Liver (tissue), 10 donors: ENCODE measurements at places on chromosomes 11 and 22.

DNA sequence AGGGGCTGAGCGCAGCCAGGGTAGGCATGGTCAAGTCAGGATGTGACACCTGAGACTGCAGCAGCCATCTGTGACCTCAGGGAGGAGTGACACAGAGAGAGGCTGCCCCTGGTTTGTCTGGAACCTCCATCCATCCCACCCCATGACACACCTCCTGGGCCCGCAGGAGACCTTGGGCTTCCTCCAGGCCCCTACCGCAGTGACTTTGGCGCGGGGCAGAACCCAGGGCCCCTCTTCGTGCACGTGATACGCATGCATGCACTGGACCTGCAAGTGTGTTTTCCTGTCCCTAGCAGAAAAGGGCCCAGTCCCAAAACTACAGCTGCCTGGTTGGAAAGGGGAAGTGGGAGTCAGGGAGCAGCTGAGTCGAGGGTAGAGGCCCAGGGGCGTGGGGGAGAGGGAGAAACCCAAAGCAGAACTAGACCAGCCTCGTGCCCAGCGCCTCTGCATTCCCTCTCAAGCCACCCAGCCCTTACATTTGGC, 7.9 kb upstream of the CYTH4 start:
- DNase-seq: no peak
- no peak overlapping the region for H3K27ac ChIP-seq
- no peaks in the 10 kb centered on the region for H3K36me3 ChIP-seq
- H3K4me1 ChIP-seq: no peaks in the 10 kb centered on the region

DNA sequence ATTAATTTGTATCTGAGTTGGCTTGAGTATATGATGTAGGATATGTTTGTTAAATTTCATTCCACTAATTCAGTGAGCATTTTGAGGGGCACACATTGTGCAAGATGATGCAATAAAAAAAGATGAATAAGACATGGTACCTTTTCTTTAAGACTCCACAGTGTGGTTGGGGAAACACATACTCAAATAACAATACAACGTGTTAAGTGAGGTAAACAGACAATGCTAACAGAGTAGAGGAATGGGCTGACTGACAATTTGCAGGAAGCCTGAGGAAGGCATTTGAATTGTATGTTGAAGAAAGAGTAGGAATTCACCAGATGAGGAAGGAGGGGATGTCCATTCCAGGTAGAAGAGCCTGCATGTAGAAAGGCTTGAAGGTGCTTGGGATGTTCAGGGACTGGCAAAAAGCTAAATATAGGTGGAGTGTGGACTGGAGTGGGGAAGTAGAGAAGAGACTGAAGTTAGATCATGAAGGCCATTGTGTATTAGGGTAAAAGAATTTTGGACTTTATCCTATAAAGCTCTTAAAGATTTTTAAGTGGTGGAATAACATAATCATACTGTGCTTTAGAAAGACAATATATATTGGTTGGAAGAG, 6.8 kb downstream of the RNF169 start:
- H3K27me3 ChIP-seq: no peaks in the 10 kb centered on the region
- H3K4me1 ChIP-seq: peaks cover 8% of the 10 kb centered on the region
- no peak for DNase-seq
- H3K4me3 ChIP-seq: no peak overlapping the region

DNA sequence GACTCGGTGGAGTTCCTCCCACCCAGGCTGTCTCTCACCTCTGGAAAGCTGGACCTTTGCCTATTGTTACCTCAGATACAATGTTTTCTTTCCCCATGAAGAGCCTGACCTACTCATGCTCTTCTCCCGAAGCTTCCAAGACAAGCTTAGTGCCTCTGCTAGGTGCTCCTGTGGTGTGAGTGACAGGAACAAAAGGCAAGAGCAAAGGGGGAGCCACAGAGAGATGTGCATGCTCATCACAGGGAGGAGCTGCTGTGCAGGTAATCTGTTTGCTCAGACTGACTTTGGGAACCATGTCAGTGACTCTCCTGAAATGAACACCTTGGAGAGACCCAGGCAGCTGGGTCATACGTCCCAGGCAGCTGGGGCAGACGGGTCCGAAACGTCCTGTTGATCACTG, 53.6 kb upstream of the VSTM5 start:
- H3K27me3 ChIP-seq: no peaks in the 10 kb centered on the region
- DNase-seq: no peak
- no peak overlapping the region for H3K4me3 ChIP-seq
- H3K4me1 ChIP-seq: no peaks in the 10 kb centered on the region
- no peak overlapping the region for H3K27ac ChIP-seq

- no peak overlapping the region for H3K4me3 ChIP-seq
- H3K27ac ChIP-seq: no peak overlapping the region
- H3K4me1 ChIP-seq: peaks cover 16% of the 10 kb centered on the region
- no peak for DNase-seq
Observed at GRCh38 chr11:1259076-1259461, 36.2 kb downstream of the MUC5B start.

DNA sequence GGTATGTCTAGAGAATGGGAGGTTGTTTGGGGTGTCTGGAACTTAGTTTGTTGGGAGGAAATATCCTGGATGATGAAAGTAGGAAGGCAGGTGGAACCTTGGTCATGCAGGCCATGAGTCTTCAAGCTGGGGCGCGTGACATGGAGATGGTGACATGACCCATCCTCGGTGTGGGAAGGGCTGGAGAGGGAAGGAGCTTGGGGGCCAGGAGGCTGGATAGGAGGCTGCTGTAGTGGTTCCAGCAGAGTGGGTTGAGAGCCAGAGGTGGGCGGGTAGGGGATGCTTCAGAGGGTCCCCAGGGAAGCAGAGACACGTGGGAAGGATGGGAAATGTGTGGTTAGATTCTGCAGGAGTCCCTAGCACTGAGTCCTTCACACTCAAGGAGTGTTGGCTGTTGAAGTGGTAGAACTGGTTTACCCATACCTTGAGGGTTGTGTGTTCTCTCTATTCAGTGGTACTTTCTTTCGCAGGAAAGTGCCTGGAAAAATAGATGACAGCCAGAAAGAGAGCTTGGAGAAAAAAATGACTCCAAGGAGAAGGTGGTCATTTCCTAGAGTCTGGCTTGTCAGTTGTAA, 56.8 kb downstream of the LDLRAD3 start:
- no peaks in the 10 kb centered on the region for H3K4me1 ChIP-seq
- H3K27me3 ChIP-seq: no peaks in the 10 kb centered on the region
- no peaks in the 10 kb centered on the region for H3K36me3 ChIP-seq
- no peak for DNase-seq

DNA sequence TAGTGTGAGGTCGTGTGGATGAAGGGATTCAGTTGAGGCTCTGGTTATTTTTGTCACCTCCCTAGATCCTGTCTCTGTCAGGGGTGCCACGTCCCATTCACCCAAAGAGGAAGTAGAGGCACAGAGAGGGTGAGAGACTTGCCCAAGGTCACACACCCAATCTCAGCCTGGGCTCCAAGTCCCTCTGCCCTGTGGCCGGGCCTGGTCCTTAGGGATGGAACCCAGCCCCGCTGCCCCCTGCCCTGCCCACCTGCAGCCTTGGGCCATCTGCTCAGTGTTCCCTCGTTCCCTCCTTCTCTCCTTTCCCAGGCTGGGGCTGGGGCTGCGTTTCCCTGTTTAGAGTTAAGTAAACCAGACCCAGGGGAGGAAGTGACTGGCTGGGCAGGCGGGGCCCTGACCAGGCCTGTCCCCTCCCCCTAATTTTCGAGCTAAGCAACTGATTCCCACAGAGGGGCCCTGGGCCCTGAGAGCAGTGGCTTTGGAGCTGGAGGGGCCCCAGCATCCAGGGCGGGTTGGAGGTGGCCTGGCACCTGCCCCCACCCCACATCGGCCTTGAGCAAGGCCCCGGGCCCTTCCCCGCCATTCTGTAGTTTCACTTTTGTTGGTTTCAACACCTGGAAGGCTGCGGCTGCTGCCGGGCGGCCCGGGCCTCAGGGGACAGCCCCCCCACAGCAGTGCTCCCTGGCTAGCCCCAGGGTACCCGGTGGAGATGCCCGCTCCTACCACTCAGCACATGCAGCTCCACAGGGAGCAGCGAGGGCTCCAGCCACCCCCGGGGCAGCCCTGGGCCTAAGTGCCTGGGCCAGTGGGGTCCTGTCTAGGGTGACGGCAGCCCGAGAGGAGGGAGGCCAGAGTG, 1.5 kb downstream of the TCIRG1 start:
- H3K4me1 ChIP-seq: peaks cover 20% of the 10 kb centered on the region
- H3K4me3 ChIP-seq: peak overlapping the region; percentile 79
- no peaks in the 10 kb centered on the region for H3K27me3 ChIP-seq
- DNase-seq: peak; percentile 57

DNA sequence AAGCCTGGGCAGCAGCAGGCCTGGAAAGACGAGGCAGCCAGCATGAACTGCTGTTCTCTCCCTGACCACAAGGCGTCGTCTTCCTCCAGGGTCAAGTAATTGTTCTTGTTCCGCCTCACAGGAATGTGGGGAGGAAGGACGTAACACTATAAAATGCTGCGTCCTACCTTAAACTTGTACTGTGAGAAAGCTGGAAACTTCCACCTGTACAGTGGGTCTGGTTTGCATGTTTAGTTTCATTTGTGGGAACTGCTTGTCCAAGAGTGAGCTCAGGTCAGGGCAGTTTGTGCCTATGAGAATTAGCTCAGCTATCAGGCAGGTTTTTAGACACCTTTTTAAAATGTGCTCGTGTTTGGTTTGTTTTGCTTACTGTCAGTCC, 55.2 kb downstream of the PANX1 start:
- DNase-seq: peak; percentile 74
- H3K27ac ChIP-seq: no peak overlapping the region
- peaks cover 3% of the 10 kb centered on the region for H3K36me3 ChIP-seq
- no peaks in the 10 kb centered on the region for H3K27me3 ChIP-seq

- H3K4me3 ChIP-seq: no peak overlapping the region
- H3K4me1 ChIP-seq: peaks cover 8% of the 10 kb centered on the region
- H3K36me3 ChIP-seq: no peaks in the 10 kb centered on the region
- DNase-seq: no peak
- H3K27me3 ChIP-seq: no peaks in the 10 kb centered on the region
- H3K27ac ChIP-seq: no peak overlapping the region
Observed at GRCh38 chr11:66047541-66048365, 1.2 kb downstream of the GAL3ST3 start.

DNA sequence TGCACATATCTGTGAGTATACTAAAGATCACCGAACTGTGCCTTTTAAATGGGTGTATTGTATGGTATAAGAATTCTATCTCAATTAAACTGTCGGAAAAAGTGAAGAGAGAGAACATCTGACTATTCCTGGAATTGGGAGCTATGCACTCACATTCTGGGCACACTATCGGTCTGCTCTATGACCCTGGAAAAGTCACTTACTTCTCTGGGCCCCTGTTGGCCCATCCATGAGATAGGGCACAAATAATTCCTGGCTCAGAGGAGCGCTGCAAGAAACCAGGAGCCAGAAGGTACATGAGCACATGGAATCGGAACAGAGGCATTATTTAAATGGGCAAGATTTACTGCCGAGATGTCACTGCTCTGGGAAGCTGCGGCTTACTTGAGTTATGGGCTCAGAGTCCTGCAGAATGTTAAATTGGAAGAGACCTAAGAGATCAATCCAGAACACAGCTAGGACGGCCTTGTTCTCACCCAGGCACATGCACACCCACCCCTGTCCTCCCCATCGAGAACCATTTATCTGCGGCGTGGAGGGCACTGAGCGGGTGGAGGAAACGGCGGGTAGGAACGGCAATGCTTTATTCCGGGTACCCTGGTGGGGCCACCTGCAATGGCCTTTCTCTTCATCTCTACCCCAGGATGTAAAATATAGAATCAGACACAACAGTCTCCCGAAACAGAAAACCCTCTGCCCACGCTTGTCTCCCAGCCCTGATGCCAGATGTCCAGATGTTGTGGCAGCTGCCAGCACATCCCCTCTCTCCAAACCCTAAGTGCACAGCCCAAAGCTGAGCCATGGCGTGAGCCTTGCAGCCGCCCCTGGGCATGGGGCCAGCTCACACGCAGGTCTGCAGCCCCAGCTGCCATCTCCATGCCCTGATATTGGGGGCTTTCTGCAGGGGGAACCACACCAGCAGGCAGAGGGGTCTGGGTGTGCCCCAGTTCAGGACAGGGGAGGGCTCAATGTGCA, 142.4 kb downstream of the DSCAML1 start:
- no peak overlapping the region for H3K27ac ChIP-seq
- H3K36me3 ChIP-seq: no peaks in the 10 kb centered on the region
- H3K4me1 ChIP-seq: no peaks in the 10 kb centered on the region
- DNase-seq: no peak

DNA sequence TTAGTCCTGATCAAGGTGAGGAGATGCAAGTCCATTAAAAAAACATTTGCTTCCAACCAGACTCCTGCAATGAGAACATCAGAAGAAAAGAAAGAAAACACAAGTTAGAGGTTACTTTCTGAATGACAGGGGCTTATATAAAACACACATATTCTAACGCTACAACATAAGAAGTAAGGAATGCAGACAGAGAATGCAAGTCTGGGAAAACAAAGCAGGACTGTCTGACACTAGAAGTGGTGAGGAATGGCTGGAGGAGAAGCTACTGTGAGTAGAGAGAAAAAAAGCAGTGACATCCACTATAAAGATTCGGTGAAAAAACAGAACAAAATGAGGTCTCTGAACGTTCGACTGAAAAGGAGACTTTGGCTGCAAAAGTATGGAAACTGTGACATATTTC, 12.3 kb downstream of the TMEM216 start:
- no peak overlapping the region for H3K27ac ChIP-seq
- no peak for DNase-seq
- H3K27me3 ChIP-seq: no peaks in the 10 kb centered on the region
- no peak overlapping the region for H3K4me3 ChIP-seq
- H3K36me3 ChIP-seq: peaks cover 46% of the 10 kb centered on the region

- no peak for DNase-seq
- H3K27ac ChIP-seq: no peak overlapping the region
- H3K4me1 ChIP-seq: peaks cover 8% of the 10 kb centered on the region
- H3K27me3 ChIP-seq: no peaks in the 10 kb centered on the region
- no peak overlapping the region for H3K4me3 ChIP-seq
Observed at GRCh38 chr22:46612904-46613605, 7.1 kb upstream of the GRAMD4 start.

DNA sequence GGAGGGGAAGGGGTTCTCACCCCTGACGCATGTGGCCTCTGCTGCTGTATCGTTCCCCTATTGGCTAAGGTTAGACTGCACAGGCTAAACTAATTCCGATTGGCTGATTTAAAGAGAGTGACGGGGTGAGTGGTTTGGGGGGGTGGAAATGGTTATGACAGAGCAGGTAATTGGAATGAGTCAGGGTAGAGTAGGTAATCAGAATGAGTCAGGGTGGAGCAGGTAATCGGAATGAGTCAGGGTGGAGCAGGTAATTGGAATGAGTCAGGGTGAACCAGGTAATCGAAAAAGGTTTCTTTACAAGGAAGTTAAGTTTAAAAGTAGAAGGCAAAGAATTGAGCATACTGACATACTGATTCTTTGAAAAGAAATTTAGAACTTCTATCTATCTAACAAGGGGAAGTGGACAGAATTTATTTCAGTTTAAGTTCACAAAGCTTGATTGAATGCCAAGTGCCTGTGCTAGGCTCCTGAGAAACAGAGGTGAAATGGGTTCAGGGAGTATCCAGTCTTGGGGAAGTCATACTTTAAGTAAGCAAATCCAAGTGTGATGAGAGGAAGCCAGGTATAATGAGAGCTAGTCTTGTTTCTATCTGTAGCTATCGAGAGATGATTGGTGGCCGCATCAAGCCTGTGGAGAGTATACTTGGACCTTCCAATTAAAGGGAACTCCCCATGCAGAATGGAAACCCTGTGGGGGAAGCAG, 58.0 kb downstream of the C11orf91 start:
- no peaks in the 10 kb centered on the region for H3K27me3 ChIP-seq

GRCh38 chr11:43119275-43119970, 192.4 kb upstream of the API5 start:
- no peak overlapping the region for H3K27ac ChIP-seq
- H3K4me3 ChIP-seq: no peak overlapping the region
- H3K36me3 ChIP-seq: no peaks in the 10 kb centered on the region
- H3K4me1 ChIP-seq: no peaks in the 10 kb centered on the region
- no peaks in the 10 kb centered on the region for H3K27me3 ChIP-seq
- no peak for DNase-seq

GRCh38 chr11:34904421-34904955, 11.7 kb downstream of the APIP start:
- no peaks in the 10 kb centered on the region for H3K36me3 ChIP-seq
- H3K27me3 ChIP-seq: no peaks in the 10 kb centered on the region
- no peak overlapping the region for H3K4me3 ChIP-seq
- H3K4me1 ChIP-seq: no peaks in the 10 kb centered on the region
